ENCODE measurements at places on chromosomes 3 and 15.

- DNase-seq = no peak
Observed at GRCh38 chr3:150829408-150829807, 66.4 kb upstream of the SIAH2 start.

DNA sequence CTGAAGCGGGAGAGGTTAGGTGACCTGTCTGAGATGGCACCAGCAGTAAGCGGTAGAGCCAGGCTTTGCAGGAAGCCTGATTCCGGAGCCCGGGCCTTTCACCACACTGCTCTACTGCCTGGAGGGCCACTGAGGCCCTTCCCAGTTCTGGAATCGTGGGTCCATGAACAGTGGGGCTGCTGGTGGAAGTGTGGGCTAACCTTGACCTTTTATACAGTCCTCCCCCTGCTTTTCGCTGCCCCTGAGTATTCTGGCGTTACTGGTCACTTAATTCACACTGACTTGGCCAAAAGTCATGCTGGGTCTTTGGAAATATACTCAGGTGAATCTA lies 2.6 kb upstream of the ABTB1 start:
- DNase-seq = no peak

DNA sequence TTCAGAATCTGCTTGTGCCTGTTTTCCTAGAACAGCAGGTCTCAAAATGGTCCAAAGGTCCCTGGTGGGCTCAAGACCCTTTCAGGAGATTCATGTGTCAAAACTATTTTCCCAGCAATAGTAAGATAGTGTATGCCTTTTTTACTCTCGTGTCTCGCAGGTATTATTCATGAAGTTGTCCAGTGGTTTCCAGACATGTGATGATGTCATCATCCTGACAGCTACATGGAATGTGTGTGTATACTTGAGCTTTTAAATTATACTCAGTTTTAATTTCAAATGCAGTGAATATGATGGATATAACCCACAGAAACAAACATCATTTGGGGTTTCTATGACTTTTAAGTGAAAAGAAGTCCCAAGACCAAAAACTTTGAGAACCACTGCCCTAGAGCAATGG lies 288.6 kb downstream of the NTRK3 start:
- no peak for DNase-seq

DNA sequence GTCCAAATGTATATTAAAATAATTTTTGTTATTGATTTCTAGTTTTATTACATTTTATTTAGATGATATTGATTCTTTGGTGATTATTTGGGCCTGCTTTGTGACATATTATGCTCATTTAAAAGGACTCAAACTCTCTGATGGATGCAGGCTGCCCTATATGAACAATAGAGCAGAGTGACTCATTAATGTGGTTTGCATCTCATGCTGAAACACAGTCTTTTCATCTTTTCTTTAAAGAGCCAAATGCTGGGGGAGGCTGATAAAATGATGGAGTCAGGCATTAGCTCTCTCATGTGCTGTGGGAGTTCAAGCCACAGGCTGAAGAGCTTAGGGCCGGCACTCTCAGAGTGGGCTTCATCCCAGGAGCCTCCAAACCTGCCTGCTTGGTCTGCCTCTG lies 7.2 kb downstream of the PLA1A start:
- no peak for DNase-seq

- DNase-seq = no peak
Observed at GRCh38 chr3:2976796-2977195, 133.4 kb downstream of the IL5RA start.

- DNase-seq = no peak
Observed at GRCh38 chr3:21795152-21795837, 44.3 kb upstream of the ZNF385D start.

DNA sequence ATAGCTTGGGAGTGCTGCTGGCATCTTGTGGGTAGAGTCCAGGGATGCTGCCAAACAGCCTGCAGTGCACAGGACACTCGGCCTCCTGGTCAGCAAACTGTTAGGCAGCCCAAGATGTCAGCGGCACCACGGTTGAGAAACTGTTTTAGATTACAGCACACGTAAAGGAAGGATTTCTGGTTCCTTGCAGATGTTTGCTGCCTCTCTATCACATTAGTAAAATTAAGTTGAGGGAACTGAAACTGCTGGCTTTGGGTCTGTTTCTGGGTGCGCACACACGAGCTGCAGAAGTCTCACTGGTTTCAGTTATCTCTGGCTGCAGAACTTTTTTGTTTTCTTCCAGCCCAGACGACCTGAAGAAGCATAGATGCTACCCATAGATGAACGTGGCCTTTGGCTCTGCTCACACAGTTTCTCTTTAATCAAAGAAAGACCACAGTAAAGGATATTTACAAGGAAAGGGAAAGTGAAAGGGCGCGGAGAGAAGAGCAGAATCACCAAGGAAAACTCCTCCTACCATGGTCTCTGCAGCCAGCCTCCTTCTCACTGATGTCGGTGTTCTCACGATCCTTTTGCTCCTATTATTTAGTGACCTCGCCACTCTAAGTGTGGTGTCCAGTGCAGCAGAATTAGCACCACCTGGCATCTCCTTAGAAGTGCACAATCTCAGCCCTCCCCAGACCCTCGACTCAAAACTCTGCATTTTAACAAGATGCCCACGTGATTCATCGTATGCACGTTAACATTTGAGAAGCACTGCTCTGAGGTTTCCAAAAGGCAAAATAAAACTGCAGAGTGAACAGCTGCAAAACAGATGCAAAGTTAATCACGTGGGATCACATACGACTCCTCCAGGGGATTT lies 50.6 kb upstream of the AKAP13 start:
- peak; percentile 46 for DNase-seq

GRCh38 chr3:159200176-159200575 lies 398.3 kb downstream of the MFSD1 start:
- DNase-seq = no peak

DNA sequence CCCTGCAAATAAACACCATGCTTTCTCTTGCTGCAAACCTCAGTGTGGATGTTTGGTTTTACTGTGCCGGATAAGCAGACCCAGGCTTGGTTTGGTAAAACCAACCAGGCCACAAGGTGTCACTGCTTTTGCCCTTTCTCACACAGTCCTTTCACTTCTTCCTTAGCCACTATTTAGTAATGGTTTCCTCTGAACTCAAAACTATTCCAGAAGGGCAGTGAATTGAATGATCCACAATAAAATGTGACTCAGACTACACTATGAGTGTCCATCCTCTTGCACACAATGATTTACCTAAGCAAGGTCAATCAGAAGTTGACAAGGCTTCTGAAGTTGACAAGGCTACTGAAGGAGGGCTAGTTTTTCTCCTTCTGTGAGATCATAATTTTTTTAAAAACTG lies 552.4 kb upstream of the CCDC54 start:
- DNase-seq = no peak

DNA sequence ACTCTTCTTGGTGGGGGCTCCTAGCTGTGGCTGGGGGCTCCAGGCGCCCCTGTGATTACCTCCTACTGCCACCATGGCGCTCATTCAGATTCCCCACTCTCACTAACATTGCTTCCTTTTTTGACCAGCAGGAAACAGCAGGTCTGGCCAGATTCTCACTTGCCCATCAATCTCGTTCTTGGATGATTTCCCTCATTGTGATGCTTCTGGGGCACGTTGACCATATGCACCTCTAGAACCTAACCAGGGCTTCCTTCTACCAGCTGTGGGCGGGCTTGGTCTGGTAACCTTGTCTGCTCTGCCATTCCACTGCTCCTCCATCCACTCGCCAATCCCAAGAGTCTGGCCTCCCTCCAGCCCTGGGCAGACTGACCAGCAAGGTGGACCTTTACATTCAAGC lies 35.9 kb upstream of the PTPN23 start:
- no peak for DNase-seq

DNA sequence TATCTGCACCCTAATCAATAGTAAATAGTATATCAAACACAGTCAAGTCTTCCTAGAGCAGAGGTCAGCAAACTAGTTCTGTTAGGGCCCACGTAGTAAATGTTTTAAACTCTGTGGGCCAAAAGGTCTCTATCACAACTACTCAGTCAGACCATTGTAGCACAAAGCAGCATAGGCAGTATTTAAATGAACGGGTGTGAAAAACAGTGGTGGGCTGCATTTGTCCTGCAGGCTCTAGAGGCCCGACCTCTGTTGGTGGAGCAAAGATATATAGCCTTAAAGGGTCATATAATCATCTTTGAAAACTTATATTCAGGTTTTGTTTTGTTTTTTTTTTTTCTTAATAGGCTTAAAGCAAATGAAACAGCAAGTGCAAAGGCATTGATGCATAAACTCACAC lies 326.4 kb upstream of the TRIM42 start:
- no peak for DNase-seq

DNA sequence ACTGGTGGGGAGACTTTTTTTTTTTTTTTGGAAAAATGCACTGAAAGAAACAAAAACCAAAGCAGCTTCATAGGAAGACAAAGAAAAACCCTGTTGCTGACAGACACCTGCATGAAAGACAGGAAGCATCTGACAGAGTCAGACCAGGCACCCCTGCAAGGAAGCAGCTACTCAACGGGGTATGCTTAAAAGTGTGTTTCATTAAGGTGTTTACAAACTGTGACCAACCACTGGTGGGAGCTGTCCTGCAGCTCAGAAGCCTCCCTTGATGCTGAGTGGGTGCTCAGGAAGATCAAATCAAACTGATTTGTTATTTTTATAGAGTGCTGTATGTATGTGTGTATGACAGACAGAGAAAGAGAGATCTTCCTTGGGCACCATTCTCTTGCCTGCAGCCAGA lies 34.7 kb upstream of the AGBL1 start:
- DNase-seq = no peak

All from CD4-positive, alpha-beta T cell treated with Interleukin-15 for 4 hours (primary cell).